ENCODE measurements at places on chromosomes 2 and 18. TPM values are rescaled to one million over a fixed set of nuclear protein-coding genes. Genes with fewer than 3 reads are reported as not detected.

- DNase-seq: peak; percentile 35
These were observed 57.4 kb downstream of the TRPM8 start for GRCh38 chr2:233974530-233975071.

- DNase-seq: no peak
These were observed 173.4 kb upstream of the BOD1L2 start for GRCh38 chr18:56973487-56973886.

DNA sequence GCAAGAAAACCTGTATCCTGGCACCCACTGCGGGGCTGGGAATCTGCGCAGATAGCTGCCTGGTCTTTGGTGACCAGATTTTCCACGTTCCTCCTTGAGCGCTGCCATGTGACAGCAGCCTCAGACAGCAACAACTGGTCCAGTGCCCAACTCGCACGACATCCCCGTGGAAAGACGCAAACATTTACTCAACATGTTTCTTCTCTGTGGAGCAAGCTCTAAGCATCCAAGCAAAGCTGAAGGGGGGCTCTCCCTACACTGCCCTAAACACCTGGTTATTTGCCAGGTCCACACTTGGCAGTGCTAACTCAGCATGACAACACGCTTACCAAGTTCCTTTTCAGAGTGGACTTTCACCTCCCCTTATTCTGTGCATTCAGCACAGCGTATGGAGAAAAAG lies 11.3 kb downstream of the ZNF516 start:
- DNase-seq: no peak

DNA sequence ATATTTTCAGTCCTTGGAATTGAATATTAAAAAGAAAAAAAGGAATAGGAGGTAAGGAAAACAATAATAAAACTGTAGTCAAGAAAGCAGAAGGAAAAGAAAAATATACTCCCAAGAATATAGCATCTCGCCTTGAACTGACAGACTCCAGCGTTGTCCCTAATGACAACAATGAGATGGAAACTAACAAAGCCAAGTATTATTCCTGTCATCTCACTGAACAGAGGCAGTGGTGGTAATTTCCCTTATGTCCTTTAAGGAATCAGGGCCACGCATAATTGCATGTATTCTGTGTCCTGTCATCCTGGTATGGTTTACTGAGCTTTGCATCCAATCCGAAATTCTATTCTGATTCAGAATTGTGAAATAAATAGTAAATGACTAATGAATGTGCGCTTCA lies 158.9 kb downstream of the LRRTM4 start:
- no peak for DNase-seq

GRCh38 chr2:182345384-182345783 lies 81.5 kb downstream of the PDE1A start:
- no peak for DNase-seq

GRCh38 chr18:76981396-76981968 lies 151.1 kb downstream of the MBP start:
- DNase-seq: no peak

GRCh38 chr2:143844986-143845385 lies 674.9 kb downstream of the ZEB2 start:
- DNase-seq: no peak

PDCL3 gene
- total RNA-seq: 10.8 TPM

REG3A gene
- total RNA-seq: not detected

IL1A gene
- total RNA-seq: not detected

AMER3 gene
- total RNA-seq: 27.2 TPM

FBXO15 gene
- total RNA-seq: 4.7 TPM
